ENCODE measurements at places on chromosomes 7 and 10. TPM values are rescaled to one million over a fixed set of nuclear protein-coding genes. Genes with fewer than 3 reads are reported as not detected.
A peak's percentile ranks its signal among the peaks of the same experiment; 100 is the strongest.

DNA sequence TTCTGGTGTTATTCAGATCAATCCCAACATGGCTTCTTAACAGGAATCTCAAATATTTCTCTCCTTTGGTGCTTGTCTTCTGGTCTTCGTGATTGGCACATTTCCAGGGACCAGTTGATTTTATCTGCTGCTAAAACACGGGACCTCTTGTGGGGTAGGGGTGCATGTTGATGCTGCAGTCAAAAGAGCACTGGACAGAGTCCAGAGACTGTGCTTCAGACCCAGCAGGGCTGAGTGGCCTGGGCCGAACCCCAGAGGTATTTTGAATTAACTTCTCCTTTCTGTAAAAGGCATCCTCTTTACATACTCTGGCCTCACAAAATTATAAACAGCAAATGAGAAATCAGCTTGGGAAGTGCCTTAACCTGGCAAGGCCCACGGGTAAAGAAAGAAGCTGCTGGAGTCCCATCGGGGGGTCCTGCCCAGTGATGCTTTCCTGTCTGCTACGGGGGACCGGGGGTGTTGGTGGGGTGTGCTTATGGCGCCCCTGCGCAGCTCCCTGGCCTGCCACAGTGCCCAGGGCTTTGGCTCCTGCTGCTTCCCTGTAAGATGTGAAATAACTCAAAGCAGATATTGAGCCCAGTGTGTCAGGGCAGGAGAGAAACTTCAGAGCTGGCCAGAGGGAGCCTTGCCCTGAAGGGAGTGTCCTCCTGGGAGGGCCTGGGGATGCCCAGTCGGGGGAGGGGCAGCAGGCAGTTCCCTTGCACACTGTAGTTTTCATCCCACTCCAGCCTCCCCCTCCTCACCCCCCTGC is 230.5 kb downstream of the TCF7L2 start:
- DNase-seq: no peak

DNA sequence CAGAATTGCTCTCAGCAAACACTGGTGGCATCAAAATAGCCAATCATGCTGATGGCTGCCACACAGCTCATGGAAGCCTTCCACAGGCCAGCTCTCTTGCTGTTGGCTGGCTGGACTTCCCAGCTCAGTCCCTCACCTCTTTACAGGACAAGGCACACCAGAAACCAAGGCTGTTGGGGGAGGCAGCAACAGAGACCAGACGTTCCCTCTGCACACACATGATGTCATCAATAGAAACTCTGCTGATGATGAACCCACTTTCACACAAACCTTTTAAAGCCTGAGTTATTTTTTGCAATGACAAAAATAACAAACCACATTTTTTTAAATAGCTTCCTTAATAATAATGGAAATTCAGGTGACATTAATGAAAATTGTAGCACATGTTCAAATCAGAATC is 300.9 kb upstream of the C7orf33 start:
- no peak for DNase-seq

GRCh38 chr7:69213878-69214277 is 384.4 kb upstream of the AUTS2 start:
- DNase-seq: no peak

The EGFR gene
- total RNA-seq: 5.9 TPM

GRCh38 chr10:26714415-26715136 is 17.1 kb downstream of the PDSS1 start:
- DNase-seq: no peak

DNA sequence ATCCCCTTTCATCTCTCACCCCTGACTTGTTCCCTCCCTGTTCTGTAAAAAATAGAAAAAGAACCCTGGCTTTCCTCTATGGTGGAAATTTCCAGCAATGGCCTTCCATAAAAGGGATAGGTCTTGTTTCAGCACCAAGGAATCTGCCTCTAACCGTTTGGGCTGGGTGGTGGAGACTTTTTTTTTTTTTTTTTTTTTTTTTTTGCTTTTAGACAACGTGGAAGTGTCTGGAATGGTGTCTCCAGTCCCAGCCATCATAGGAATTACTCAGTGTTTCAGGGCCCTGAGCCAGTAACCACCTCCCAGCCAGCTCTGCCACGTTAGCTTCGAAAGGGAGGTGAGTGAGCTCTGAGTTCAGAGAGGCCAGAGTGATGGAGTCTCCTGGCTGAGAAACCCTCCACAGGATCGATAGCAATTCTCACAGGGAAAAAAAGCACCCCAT is 97.3 kb upstream of the COL1A2 start:
- peak; percentile 50 for DNase-seq

DNA sequence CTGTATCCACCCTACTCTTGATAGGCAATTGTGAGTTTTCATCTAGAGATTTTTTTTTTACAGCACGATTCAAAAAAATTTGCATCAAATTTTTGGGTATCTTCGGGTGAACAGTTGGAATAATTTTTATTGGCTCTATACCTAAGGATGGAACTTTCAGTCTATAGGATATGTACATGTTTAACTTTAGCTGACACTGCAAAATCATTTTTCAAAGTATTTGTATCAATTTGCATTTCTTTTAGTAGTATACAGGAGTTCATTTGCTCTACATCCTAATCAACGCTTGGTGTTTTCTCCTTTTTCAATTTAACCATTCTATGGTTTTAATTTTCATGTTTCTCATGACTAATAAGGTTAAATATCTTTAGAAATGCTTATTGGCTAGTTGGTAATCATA is 11.7 kb downstream of the MGAM2 start:
- DNase-seq: no peak

Data from heart right ventricle (tissue), 16 donors.